GM23338 (cell line): ENCODE measurements at places on chromosomes 6 and 20.
A peak's percentile ranks its signal among the peaks of the same experiment; 100 is the strongest.

GRCh38 chr6:170152989-170153388 lies 137.9 kb downstream of the DLL1 start:
- no peaks in the 10 kb centered on the region; the same call in 1 of the 2 replicates for H3K4me1 ChIP-seq
- no peaks in the 10 kb centered on the region for H3K27me3 ChIP-seq
- DNase-seq, result peak; percentile 65
- H3K36me3 ChIP-seq, result no peaks in the 10 kb centered on the region
- no peak overlapping the region for H3K27ac ChIP-seq

DNA sequence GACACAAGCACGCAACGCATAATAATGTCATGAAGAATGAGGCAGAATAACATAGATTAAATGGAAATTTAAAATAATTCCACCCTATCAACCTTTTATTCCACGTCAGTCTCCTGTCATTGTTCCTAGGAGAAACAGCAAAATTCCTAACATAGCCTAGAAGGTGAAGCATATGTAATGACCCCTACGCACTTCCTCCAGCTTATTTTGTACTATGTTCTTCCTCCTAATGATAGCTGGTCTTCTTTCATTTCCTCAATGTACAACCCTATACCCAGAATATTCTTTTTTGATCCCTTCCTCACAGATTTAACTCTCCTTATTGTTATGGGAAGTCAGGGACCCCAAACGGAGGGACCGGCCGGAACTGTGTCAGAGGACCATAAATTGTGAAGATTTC lies 122.0 kb upstream of the CARMIL1 start:
- no peaks in the 10 kb centered on the region for H3K27me3 ChIP-seq
- no peak overlapping the region for H3K4me3 ChIP-seq
- H3K27ac ChIP-seq, result no peak overlapping the region
- DNase-seq, result no peak

GRCh38 chr6:137731960-137732616 lies 135.0 kb upstream of the TNFAIP3 start:
- no peaks in the 10 kb centered on the region for H3K27me3 ChIP-seq
- H3K4me1 ChIP-seq, result no peaks in the 10 kb centered on the region
- no peaks in the 10 kb centered on the region for H3K36me3 ChIP-seq
- no peak overlapping the region for H3K27ac ChIP-seq
- no peak overlapping the region for H3K4me3 ChIP-seq

- H3K4me1 ChIP-seq, result peaks cover 26% of the 10 kb centered on the region
- no peak overlapping the region for H3K27ac ChIP-seq
- H3K36me3 ChIP-seq, result no peaks in the 10 kb centered on the region
Measured at GRCh38 chr6:7728855-7729590, 3.1 kb downstream of the BMP6 start.

- H3K27ac ChIP-seq, result no peak overlapping the region
- no peaks in the 10 kb centered on the region for H3K36me3 ChIP-seq
- H3K27me3 ChIP-seq, result no peaks in the 10 kb centered on the region
- peak; percentile 40 for DNase-seq
Measured at GRCh38 chr6:3835055-3835731, 14.0 kb upstream of the FAM50B start.

- DNase-seq, result no peak
- no peak overlapping the region for H3K27ac ChIP-seq
- H3K27me3 ChIP-seq, result no peaks in the 10 kb centered on the region
Measured at GRCh38 chr6:21064756-21065340, 528.7 kb upstream of the SOX4 start.

GRCh38 chr6:16321826-16322225 lies 83.4 kb downstream of the GMPR start:
- peaks cover 12% of the 10 kb centered on the region; the same call in 1 of the 2 replicates for H3K4me1 ChIP-seq
- no peak overlapping the region for H3K27ac ChIP-seq
- no peak for DNase-seq
- no peaks in the 10 kb centered on the region for H3K27me3 ChIP-seq

- H3K4me1 ChIP-seq, result no peaks in the 10 kb centered on the region
- no peak overlapping the region for H3K4me3 ChIP-seq
- no peaks in the 10 kb centered on the region for H3K27me3 ChIP-seq
- H3K36me3 ChIP-seq, result no peaks in the 10 kb centered on the region; the same call in 1 of the 2 replicates
- DNase-seq, result no peak
- no peak overlapping the region for H3K27ac ChIP-seq
Measured at GRCh38 chr20:25269833-25270170, 21.9 kb downstream of the PYGB start.

DNA sequence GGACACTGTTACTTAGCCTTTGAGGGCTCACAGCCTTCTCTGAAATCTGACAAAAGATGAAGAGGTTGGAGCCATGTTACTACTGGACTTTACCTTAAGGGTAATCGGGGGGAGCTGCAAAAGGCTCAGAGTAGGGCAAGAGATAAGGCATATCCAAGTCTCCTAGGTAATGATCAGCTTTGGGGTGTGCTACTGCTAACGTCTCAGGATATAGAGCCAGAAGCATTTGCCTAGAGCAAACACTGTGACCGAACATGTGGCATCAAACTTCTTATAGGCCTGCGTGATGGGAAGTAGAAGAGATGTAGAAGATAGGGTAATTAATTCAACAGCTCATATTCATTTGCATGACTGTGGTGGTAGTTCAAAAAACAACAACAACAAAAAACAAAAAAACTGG lies 11.1 kb downstream of the UBE2V1 start:
- no peak for DNase-seq
- no peak overlapping the region for H3K4me3 ChIP-seq
- no peaks in the 10 kb centered on the region for H3K27me3 ChIP-seq
- H3K27ac ChIP-seq, result peak overlapping the region; percentile 80
